Sigmoid colon (tissue), 7 donors: ENCODE measurements at places on chromosomes 12 and 14. TPM values are rescaled to one million over a fixed set of nuclear protein-coding genes. Genes with fewer than 3 reads are reported as not detected.

The DCAF4 gene
- polyA plus RNA-seq, result 5.8 TPM

The TAS2R20 gene
- polyA plus RNA-seq, result 0.50 TPM

The RPL10L gene
- polyA plus RNA-seq, result 2.4 TPM

The CISTR gene
- polyA plus RNA-seq, result not detected

The PFKM gene
- 31.1 TPM for polyA plus RNA-seq

The GNB3 gene
- 1.1 TPM for polyA plus RNA-seq

The ARHGEF25 gene
- 22.8 TPM for polyA plus RNA-seq

DNA sequence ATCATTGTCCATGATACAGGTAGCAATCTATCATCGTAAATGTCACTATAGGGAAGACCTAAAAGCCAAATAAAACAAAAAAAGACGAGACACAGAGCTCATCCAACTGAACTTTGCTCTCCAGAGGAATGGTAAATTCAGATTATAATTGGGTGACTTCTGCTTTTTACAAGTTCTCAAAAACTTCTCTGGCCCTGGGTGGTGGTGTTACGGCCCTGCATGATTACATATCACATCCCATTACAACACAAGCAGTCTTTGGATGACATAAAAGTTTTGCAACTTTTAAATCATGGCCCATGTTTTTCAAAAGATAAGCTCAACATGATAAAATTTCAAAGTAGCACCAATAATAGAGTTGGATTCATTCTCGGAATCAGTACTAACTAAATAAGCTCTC, 299.6 kb downstream of the DIO2 start:
- no peak for DNase-seq

DNA sequence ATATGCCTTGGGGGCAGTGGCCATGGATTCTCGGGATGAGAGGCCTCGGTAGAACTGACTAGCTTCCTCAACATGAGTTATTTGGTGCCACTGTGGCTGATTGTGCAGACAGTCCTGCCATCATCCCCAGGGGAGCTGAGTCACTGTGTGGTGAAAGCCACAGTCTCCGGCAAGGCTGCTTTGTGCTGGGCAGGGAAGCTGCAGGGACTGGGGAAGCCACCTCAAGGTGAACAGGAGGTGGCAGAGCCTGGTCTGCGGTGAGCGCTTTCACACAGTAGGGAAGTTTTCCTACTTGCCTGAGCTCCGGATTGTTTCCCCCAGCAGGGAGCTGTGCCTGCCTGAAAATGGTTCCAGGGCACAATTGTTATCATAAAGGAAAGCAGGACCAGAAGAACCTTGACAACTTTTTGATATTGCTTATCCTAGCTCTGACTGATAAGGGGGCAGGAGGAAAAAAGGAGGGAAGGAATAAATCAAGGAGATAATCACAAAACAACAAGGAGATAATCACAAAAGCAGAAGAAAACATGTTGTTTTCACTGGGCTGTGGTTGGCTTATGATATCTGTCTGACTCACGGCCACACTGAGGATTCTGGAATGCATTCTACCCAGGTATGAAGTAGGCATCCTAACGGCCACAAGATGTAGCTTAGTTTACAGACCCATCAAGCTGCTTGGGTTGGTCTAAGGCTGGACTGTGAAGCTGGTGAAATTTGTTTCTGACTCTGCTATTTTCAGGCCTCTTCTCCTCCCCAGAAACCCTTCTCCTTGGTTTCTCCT, 32.2 kb upstream of the GNG2 start:
- DNase-seq, result no peak

GRCh38 chr12:114393569-114393968, 12.4 kb downstream of the TBX5 start:
- peak; percentile 14 for DNase-seq

- no peak for DNase-seq
Measured at GRCh38 chr12:75759842-75760572, 248.6 kb upstream of the KRR1 start.

- DNase-seq, result no peak
Measured at GRCh38 chr14:99535448-99535847, 54.2 kb downstream of the CCNK start.

- no peak for DNase-seq
Measured at GRCh38 chr12:87439990-87440827, 589.0 kb downstream of the C12orf50 start.
